ENCODE measurements at places on chromosomes 4 and X. TPM values are rescaled to one million over a fixed set of nuclear protein-coding genes. Genes with fewer than 3 reads are reported as not detected.
A peak's percentile ranks its signal among the peaks of the same experiment; 100 is the strongest.

DNA sequence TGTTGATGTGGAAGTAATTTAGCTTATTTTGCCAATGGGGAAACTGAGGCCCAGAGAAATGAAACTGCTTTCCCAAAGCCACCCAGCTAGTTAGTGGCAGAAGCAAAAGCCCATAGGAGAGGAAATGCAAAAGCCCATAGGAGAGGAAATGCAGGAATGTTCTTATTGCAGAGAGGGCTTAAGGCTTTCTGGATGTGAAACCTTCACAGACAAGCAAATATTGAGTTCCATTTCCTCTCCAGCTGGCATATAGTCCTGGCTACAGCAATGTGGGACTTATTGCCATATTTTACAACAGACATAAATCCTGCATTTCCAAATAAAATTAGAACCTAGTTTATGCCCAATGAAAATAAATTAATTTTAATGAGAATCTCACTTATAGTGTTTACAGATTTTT is 69.7 kb downstream of the TMEM154 start:
- no peak for DNase-seq

DNA sequence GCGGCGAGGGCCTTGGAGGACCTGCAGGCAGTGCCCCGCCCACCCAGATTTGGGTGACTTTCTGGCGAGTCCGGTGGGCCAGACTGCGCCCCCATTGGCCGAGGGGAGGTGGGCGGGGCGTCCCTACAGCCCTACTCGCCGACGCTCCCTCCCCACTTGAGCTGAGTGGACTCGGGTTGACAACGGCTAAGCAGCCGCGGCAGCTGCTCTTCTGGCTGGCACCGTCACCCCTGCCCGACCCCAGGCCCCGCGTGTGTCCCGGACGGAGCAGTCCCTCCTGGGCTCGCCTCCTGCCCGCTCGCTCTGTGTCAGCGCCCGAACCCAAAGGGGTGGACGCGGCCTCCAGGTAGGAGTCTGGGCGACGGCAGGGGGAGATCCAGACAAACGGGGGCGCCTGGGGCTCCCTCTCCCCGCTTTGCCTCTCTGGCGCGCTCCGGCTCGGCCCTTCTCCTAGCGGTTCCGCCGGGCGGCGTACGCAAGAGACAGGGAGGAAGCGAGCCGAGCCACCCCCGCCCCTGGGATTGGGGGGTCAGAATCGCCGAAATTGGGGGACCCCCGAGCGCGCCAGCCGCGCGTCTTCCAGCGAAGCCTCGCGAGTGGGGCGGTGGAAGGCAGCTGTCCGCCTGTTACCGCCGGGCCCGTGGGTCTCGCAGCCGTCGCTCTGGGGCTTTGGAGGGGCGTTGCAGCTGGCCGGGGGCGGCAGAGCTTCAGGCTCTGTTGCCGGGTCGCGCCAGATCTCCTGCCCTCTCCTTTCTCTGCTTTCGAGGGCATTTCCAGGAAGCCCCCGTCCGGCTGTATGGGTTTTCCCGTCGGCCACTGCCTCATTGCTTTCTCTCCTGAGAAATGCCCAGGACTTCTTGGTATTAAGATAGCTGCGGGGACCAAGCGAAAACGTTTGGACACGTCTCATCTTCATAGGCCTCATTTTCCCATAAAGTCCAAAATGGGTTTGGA is 46.3 kb downstream of the STARD8 start:
- peak; percentile 35 for DNase-seq

- no peak for DNase-seq
Observed at GRCh38 chrX:15873566-15873965, 19.0 kb upstream of the AP1S2 start.

GRCh38 chr4:7289589-7289988 is 97.3 kb downstream of the SORCS2 start:
- no peak for DNase-seq

DNA sequence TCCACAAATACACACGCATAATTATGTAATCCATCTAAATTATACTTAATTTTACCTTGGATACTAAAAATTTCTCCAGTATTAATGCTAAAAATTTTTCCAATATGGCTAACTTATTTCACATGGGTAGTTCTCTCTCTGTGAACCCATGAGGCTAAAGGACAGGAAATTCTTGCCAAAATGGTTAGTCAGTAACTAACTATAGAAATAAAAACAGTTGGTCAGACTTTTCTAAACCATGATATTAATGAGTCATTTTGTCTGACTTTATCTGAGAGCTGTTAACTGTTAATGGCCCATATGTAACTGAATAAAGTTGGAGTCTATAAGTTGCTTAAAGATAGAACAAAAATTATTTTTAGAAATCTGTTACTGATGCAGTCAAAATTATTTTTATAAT is 549.4 kb downstream of the TLL1 start:
- DNase-seq = no peak

DNA sequence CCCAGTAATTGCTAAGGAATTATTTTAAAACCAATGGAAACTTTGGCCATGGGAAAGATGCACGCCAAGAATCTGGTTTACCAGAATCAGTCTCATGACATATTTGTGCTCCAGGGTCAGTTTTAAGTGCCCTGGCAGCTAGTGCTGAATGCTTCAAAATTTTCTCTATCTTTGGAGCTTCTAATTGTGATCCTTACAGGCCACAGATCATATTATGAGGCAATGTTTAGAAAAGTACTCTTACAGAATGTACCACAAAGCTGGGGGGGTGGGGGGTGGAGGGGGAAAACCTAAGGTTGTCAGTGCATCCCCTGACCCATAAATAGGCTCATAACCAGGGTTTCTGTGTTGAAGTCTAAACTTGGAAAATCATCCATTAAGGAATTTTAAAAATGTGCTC is 514.5 kb downstream of the INPP4B start:
- no peak for DNase-seq

DNA sequence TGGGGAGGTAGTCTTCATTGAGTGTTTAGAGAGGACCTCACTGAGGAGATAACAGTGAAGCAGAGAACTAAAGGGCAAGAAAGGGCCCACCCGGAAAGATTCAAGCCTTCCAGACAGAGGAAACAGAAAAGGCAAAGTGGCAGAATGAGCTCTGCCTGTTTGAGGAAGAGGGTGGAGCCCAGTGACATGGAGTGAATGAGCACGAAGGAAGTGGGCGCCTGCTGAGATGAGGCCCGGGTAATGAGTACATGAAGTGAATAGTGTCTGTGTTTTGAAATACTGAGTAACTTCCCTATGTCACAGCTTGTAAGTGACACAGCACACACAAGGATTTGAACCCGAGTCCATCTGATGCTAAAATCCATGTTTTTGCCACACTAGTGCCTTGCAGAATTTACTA is 32.5 kb upstream of the TLR2 start:
- peak; percentile 38 for DNase-seq

STIM2 gene
- total RNA-seq = 70.2 TPM

FHIP1A gene
- 0.83 TPM for total RNA-seq

All from activated naive CD8-positive, alpha-beta T cell treated with anti-CD3 and anti-CD28 coated beads, Interleukin-2, amount 10 ng/mL, durations not matched to agents 7 days and 5 days (primary cell).